ENCODE measurements at places on chromosomes 6 and 20.

GRCh38 chr6:111552241-111552744 lies 53.4 kb downstream of the TRAF3IP2 start:
- peak; percentile 94 for DNase-seq

GRCh38 chr6:119655124-119655523 lies 305.6 kb upstream of the MAN1A1 start:
- DNase-seq = no peak

GRCh38 chr20:53934421-53935343 lies 135.7 kb downstream of the BCAS1 start:
- DNase-seq = no peak

DNA sequence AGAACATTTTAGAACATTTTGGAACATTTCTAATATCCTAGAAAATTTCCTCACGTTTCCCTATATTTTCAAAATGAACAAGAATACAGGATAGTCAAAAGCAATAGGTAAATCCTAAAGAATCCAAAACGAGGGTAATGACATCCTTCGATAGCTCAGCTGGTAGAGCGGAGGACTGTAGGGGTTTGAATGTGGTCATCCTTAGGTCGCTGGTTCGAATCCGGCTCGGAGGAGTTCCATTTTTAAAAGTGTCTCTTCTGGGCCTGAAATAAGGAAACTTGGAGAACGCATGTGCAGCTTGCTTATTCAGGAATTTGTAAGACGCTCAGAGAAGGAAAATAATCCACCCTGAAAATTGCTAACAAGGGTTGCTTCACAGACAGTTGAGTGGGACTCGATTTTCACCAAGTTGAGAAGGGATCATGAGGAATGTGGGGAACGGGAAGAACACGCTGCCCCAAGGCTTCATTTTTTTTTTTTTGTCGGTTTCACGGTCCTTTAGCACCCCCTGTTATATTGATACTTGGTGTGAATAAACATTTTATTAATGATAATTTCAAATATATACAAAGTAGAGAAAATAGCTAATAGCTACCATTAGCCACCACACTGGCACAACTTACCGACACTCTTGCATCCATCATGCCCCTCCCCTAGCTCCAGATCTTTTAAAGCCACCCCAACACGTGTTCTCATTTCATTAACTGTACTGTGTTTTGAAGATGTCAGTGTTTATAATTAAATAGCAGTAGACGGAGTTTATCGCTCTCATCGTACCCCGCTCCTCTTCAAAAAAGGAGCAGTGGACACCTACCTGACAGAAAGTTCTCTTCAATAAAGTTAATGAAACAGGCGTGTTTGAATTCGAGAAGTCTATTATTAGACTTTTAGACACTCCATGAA lies 1.8 kb upstream of the ABT1 start:
- no peak for DNase-seq

DNA sequence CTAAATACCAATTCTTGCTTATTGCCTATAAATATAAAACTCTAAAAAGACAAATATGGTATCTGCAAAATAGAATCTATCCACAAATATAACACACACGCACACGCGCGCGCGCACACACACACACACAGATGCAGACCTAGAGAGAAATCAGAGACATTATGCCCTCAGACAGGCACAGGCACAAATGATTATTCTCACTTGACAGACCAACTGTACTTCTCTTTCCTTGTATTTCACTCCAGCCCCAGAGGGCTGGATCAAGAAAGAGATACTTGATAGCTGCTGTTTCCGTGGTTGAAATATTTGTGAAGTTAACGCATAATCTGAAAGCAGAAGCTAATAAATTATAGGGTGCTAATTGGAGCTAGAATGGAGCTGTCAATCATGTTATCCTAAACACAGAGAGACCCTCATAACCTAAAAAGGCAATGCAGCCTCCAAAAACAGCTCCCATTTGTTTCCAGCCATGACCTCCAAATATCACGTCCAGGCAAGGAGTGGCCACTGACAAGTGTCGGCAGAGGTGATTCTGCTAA lies 11.5 kb downstream of the VGLL2 start:
- DNase-seq = no peak

All from epithelial cell of proximal tubule (primary cell).